ENCODE measurements at places on chromosomes 4 and X.

DNA sequence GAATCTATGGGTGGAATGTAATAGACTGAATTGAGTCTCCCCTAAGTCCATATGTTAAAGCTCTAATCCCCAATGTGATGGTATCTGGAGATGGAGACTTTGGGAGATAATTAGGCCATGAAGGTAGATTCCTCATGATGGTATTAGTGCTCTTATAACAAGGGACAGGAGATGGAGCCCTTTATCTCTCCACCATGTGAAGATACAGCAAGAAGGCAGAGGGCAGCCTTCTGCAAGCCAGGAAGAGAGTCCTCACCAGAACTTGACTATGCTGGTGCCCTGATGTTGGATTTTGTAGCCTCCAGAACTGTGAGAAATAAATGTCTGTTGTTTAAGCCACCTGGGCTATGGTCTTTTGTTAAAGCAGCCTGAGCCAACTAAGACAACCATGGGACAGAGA, 76.4 kb upstream of the F8A3 start:
- no peak for DNase-seq

GRCh38 chr4:6478546-6479220, 6.3 kb upstream of the PPP2R2C start:
- DNase-seq = no peak

- no peak for DNase-seq
Observed at GRCh38 chr4:158316264-158316663, 106.0 kb downstream of the TMEM144 start.

GRCh38 chr4:23979534-23979933, 89.7 kb upstream of the PPARGC1A start:
- no peak for DNase-seq

GRCh38 chr4:71564775-71565174, 219.1 kb downstream of the GC start:
- DNase-seq = no peak

GRCh38 chrX:41005445-41005992, 79.7 kb upstream of the USP9X start:
- no peak for DNase-seq

DNA sequence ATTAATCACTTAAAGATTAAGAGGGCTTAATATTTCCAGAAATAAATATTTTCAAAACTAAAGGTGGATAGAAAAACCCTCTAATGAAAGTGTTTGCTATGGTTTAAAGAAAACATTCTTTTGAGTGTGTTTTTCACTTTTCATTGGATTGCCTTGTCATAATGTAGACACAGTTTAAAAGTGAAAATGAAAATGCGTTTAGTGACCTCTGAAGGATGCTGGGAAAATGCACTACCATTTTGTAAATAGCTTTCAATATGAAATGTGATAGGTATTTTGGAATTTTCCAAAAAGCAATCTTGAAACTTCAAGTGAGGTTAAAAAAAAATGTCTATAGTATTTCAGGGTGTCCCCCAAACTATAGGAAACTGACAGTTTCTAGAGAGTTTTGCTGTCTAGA, 642.2 kb downstream of the C4orf33 start:
- no peak for DNase-seq

- DNase-seq = no peak
Observed at GRCh38 chr4:124997991-124998390, 285.5 kb upstream of the ANKRD50 start.

GRCh38 chr4:141802333-141802732, 165.9 kb downstream of the IL15 start:
- DNase-seq = no peak

- no peak for DNase-seq
Observed at GRCh38 chr4:77849278-77849965, 13.2 kb upstream of the MRPL1 start.

DNA sequence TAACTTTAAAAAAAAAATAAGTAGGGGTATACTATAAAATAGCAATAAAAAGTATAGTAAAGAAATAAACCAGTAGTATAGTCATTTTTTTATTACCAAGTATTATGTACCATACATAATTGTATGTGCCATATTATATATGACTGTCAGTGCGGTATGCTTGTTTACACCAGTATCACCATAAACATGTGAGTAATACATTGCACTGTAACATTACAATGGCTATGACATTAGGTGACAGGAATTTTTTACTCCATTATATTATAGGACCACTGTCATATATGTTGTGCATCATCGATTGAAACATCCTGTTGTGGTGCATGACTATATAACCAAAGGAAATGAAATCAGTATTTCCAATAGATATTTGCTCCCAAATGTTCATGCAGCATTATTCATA, 176.9 kb upstream of the ARHGAP24 start:
- no peak for DNase-seq

DNA sequence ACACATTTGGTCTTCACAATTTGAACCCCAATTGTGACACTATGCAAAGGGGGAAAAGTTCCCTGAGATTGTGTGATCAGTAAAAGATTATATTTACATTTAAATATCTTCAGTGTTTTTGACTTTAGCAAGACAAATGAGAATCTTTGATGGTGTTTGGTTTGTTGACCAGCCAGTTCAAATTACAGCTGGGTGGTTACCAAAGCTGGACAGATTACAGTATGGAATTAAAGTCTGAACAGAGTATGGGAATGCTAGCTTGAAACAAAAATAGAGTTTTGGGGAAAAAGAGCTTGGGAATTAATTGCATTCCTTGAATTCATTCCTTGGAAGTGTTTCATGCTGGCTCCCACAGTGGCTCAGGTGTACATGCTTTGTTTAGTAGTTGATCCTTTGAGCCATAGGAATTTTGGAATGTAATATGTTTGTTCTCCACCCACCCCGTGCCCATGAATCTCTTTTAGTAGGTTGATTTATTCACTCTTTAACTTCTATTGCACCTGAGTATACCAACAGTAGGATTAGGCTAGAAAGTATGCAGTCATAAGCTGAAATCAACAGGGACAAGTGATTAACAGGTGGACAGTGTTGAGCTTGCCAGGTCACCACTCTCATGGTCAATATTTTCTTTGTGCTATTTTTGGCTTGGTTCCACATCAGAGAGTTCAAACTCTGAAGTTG, 81.1 kb upstream of the HELT start:
- no peak for DNase-seq

GRCh38 chr4:159137176-159137575, 34.3 kb downstream of the RAPGEF2 start:
- DNase-seq = no peak

DNA sequence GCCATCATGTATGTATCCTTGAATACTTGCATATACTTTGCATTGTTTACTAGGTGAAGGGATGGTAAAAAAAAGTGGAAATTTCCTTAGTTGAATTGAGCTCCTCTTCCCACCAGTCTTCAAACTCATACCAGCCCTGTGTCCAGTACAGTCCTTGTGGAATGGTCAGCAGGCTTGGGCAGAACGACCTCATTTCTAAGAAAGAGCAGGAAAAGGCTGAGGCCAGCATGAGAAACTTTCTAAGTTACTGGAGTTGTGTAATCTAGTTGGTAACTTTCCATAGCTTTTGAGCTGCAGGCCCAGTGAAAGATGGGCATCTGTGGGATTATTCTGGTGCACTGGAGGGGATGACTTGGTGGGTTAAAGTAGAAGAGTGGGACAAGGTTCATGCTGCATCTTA, 87.6 kb downstream of the DCUN1D4 start:
- no peak for DNase-seq

DNA sequence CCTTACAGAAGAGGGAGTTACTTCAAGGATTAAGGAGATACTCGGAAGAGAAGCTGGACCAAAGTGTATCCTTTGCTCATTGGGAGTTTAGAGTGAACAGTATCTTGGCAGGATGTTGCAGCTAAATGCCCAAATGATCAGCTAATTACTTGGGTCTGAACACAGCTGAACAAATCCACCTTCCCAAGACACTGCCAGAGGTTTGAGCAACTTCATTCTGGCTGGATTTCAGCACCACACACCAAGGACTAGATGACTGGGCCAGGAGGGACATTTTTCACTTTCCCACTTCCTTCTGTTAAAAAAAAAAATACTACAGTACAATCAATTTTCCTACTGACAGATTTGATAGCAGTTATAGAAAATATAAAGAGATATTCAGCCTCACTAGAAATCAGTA, 324.6 kb downstream of the MID1IP1 start:
- no peak for DNase-seq

DNA sequence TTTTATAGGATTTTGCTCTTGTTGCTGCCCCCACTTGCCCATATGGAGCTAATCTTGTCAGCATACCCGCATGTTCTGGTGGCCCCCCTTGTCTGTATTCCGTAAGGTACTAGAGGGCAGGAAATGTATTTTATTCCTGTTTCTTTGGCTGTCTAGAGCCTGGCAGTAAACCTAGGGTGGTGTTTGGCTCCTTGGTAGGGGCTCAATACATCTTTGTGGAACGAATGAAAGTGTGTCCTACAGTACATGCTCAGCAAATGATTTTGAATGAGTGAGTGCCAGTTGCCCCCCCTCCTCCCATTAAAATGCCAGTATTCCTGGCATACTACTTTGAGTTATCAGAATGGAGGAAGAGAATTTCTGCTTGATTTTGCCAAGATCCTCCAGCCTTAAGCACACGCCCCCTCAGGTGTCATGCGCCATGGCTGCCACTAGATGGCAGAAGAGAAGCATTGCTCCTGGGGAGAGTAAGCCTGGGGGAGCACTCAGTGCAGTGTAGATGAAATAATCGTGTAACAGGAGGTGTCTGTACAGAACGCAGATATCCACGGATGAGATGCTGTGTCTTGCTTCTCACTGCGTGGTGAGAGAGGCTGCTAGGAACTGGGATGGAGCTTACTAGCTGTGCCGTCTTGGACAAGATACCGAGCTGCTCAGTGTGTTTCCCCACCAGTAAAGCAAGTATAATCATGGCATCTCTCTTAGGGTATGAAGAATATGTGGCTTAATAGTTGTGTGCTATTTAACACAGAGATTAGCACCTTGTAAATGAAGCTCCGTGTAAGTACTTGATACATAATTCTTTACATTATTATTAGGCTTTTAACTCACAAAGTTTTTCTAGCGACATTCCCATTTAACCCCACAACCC, 17.2 kb upstream of the RNF212 start:
- peak; percentile 1 for DNase-seq

DNA sequence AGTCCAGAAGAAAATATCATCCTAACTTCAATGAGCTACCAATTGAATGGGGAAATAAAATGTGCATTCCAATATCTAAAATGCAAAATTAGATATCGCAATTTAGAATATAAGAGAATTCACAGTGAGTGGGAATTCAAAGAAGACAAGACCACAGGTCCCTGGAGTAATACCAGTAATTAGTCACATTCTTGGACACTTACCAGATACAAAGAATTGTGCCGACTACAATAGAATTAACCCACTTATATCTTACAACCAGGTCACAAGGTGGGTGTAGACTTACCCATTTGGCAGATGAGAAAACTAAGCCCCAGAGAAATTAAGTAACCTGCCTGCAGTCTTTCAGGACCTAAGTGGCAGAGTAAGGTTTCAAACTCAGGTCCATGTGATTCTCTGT, 84.3 kb upstream of the C1QTNF7 start:
- DNase-seq = no peak

- no peak for DNase-seq
Observed at GRCh38 chr4:154332681-154333421, 158.7 kb downstream of the DCHS2 start.

DNA sequence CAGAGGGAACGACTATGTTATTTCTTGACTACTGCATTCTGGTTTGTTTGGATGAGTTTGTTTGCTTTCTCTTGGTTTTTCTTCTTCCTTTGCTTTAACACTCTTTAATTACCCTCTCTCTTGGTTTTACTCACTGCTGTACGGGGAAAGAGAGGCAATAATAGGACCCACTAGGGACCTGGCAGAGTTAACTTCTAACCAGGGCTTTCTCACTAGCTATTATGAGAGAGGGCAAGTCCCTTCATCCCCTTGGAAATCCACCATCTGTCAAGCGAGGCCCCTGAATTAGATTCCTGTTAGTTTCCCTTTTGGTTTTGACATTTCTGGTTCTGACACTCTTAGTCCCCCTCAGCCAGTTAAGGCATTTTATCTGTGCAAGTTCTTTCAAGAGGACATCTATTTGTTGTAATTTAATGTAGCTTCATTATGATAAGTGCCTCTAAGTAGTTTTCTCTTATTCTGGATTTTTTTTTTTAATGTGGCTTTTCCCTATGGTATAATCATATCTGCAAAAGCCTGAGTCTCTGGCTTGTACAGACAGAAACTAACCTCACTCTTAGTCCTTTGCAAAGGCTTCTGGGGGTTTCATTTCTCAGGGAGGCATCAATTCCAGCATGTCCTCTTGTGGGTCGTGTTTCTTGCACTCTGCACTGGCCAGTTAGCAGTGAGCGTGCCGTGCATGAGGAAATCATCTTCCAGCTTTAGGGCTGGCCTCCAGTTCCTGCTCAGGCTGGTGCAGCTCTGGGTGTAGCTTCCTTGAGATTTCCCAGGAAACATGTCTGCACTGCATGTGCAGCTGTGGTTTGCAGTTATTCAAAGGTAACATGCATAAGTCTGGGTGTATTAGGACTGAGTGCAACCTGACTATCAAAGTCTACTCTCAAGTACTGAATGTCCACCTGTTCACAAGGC, 221.3 kb downstream of the STIM2 start:
- DNase-seq = no peak

DNA sequence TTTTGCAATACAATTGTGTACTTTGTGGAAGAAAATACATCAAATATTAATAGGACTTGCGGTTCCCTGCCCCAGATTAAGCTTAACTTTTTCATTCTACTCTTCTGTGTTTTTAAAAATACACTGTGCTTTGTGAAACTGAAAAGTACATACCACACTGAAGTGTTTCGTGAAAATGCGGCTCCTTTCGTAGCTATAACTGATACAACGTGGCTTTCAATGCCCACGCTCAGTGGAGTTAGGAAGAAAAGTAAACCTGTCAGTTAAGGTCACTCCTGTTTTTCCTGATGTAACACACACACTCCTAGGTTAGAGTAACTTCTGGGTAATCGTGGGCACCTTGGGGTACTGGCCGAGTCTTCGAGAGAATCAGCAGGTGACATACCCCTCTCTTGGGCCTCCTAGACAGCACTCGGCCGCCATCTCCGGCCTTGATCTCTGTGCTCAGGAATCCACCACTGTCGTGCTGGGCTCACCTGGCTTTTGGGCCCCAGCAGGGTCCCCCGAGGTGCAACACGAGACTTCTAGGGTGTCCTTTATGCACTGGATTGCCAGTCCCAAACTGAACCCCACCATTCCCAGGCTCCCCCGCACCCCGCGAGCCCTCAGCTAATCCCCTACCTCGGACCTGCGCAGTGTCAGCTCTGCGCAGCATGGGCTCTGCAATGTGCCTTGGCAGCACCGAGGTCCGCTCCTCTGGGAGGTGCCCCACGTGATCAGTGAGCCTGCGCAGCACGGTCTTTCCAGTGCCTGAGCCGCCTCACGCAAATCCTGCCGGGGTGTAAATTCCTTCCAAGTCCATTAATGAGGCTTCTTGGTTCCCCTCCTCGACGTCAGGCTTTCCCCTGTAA, 162.6 kb upstream of the INTU start:
- no peak for DNase-seq

DNA sequence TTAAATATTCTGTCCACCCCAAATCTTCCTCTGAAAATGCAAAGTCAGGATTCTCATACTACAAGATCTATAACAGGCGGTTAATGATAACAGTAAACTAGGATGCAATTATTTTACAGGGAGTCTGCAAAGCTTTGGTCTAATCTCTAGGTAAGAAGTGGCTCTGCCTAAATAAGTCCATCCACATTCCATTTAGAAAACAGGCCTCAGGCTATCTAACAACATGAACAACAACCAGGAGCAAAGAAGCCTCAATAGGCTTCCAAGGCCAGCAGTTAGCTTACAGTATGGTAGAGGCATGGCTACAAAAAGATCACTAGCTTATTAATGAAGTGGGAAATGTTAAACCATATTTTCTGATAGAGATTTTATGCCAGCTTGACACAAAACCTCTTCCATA, 6.4 kb downstream of the MAB21L2 start:
- no peak for DNase-seq

GRCh38 chrX:50700921-50701320, 113.1 kb downstream of the SHROOM4 start:
- no peak for DNase-seq
